ENCODE measurements at places on chromosomes 3 and 15. TPM values are rescaled to one million over a fixed set of nuclear protein-coding genes. Genes with fewer than 3 reads are reported as not detected.

SCAMP5 gene
- 0.33 TPM for total RNA-seq

MRPL46 gene
- 28.7 TPM for total RNA-seq

SCN11A gene
- 0.08 TPM for total RNA-seq

- H3K27me3 ChIP-seq = no peaks in the 10 kb centered on the region
- no peak overlapping the region for H3K4me3 ChIP-seq
- H3K4me1 ChIP-seq = no peaks in the 10 kb centered on the region
- no peak overlapping the region for H3K27ac ChIP-seq
Observed at GRCh38 chr3:159443266-159443665, 545.4 kb upstream of the IL12A start.

TRIM42 gene
- total RNA-seq = not detected

NEDD4 gene
- 4.2 TPM for total RNA-seq

- H3K36me3 ChIP-seq = peaks cover 11% of the 10 kb centered on the region
- H3K27me3 ChIP-seq = no peaks in the 10 kb centered on the region
- no peaks in the 10 kb centered on the region for H3K4me1 ChIP-seq
- H3K4me3 ChIP-seq = no peak overlapping the region
Observed at GRCh38 chr3:142481196-142481595, 33.4 kb upstream of the XRN1 start.

GRCh38 chr15:29324746-29325145 lies 55.1 kb upstream of the NSMCE3 start:
- H3K36me3 ChIP-seq = no peaks in the 10 kb centered on the region
- no peak overlapping the region for H3K4me3 ChIP-seq
- DNase-seq = no peak
- no peaks in the 10 kb centered on the region for H3K27me3 ChIP-seq
- H3K4me1 ChIP-seq = no peaks in the 10 kb centered on the region

DNA sequence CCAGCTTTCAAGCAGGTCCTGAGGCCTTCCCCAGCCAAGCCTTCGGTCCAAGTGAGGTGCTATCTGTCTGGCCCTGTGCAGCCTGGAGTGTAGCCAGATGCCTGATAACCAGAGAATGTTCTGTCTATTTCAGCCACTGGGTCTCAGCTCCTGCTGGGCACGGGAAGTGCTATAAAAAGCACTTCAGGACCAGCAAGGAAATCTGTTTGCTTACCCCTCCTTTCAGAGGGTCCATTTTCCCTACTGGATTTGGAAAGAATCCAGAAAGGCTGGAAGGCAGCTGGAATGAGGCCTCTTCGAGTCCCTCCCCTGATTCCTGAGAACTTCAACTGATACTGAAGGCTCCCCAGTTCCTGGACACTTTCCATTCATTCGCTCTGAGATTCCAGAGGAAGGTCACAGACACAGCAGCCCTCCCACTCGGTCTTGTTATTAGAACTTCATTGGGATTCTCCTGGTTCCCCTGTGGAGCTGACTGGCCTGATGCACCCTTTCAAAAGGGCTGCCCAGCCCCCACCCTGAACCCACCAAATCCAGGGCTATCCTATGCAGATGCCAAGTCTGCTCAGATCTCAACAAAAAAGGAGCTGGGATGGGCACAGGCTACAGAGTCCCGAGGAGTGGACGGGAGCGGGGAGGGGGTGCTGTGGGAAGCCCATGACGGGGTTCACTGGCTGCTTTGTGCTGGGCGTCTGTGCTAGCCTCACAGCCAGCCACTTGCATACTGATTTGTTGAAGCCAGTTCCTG lies 70.4 kb downstream of the UMPS start:
- no peak for DNase-seq
- H3K4me3 ChIP-seq = no peak overlapping the region
- no peak overlapping the region for H3K27ac ChIP-seq
- H3K4me1 ChIP-seq = no peaks in the 10 kb centered on the region
- no peaks in the 10 kb centered on the region for H3K36me3 ChIP-seq
- H3K27me3 ChIP-seq = no peaks in the 10 kb centered on the region

DNA sequence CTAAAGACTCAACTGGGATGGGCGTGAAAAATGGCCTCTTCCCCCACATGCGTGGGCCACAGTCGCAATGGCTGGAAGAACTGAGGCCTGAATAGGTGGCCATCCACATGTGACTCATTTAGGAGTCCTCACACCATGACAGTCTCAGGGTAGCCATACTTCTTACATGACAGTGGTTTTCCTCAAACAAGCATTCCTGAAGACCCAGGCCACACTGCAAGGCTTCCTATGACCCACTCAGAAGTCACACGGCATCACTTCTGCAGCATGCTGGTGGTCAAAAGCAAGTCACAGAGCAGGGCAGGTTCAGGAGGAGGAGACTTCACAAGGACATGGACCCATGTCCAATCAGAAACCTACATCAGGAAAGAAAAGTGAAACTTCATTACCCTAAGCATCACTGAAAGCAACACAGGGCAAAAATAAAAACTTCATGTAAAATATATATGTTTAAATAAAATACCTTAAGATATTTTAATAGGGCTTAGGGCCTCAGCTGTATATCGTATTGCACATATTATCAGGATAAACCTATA lies 257.1 kb downstream of the OPA1 start:
- no peaks in the 10 kb centered on the region for H3K4me1 ChIP-seq
- no peak overlapping the region for H3K4me3 ChIP-seq
- no peak overlapping the region for H3K27ac ChIP-seq
- no peaks in the 10 kb centered on the region for H3K36me3 ChIP-seq

DNA sequence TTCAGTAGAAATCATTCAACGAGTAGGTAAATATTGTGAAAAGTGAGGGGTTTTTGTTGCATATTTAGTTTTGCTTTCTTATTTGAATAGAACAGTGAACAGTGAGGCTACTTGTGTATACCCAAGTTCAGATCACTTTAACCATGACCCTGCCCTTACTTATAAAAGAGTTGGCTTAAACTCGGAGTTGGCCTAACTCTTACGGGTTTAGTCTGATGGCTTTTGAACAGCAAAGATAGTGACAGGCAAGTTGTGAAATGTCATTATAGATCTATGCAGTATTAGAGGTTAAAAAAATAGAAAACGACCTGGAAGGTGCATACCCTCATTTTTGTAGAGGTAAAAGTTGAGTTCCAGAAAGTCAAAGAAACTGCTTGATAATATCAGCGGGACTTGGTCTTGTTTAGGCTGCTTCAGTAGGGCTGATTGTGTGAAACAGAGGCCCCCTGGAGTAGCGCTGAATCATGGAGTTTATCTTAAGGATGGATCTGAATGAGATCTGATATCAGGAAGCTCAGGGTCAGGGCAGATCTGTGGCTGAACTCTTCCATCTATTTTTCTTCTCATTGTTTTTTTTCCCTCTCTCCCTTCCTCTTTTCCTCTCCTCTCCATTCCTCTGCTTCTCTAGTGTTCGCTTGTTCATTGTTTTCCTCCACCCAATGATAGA lies 359.8 kb downstream of the LPP start:
- no peaks in the 10 kb centered on the region for H3K36me3 ChIP-seq
- no peaks in the 10 kb centered on the region for H3K27me3 ChIP-seq
- H3K4me1 ChIP-seq = no peaks in the 10 kb centered on the region
- no peak overlapping the region for H3K27ac ChIP-seq

GRCh38 chr15:77075528-77075927 lies 4.6 kb upstream of the TSPAN3 start:
- no peak for DNase-seq
- H3K4me3 ChIP-seq = no peak overlapping the region
- H3K36me3 ChIP-seq = no peaks in the 10 kb centered on the region
- H3K27ac ChIP-seq = no peak overlapping the region

GRCh38 chr3:102195198-102195948 lies 239.4 kb upstream of the ZPLD1 start:
- no peak for DNase-seq
- no peaks in the 10 kb centered on the region for H3K4me1 ChIP-seq
- no peak overlapping the region for H3K4me3 ChIP-seq
- H3K27me3 ChIP-seq = no peaks in the 10 kb centered on the region

GRCh38 chr15:40420071-40420713 lies 14.6 kb downstream of the IVD start:
- no peaks in the 10 kb centered on the region for H3K36me3 ChIP-seq
- H3K4me3 ChIP-seq = no peak overlapping the region
- no peak for DNase-seq
- peaks cover 8% of the 10 kb centered on the region for H3K4me1 ChIP-seq

DNA sequence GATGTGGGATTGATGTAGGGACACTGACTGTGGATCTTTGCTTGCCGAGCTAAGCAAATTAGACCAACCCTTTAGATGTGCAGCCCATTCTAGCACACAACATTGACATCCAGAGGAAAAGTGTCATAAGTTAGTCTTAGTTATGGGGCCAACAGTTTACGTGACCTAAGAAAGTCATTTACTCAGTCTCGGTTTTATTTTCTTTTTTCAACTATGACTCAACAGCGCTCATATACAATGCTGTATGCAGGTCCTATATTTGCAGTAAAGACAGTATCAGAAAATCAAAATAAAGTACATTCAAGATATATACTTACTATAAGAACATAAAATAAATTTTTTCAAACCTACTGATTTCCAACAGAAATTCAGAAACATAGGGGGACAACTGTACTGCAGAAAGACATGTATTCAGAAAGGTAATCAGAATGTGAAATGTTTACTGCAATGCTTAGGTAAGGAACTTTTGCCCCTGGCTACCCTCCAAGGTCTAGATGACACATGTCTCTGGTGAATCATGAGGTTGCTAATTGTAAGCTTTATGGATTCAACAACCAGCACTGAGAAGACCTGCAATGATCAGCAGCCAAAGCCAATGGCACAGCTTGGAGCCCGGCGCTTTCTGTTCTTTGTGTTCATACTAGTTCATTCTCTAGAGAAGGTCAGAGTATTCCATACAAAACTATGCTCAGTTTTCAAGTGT lies 317.5 kb upstream of the CNTN6 start:
- no peaks in the 10 kb centered on the region for H3K36me3 ChIP-seq
- no peak overlapping the region for H3K27ac ChIP-seq
- H3K4me3 ChIP-seq = no peak overlapping the region
- H3K4me1 ChIP-seq = no peaks in the 10 kb centered on the region
- DNase-seq = no peak

DNA sequence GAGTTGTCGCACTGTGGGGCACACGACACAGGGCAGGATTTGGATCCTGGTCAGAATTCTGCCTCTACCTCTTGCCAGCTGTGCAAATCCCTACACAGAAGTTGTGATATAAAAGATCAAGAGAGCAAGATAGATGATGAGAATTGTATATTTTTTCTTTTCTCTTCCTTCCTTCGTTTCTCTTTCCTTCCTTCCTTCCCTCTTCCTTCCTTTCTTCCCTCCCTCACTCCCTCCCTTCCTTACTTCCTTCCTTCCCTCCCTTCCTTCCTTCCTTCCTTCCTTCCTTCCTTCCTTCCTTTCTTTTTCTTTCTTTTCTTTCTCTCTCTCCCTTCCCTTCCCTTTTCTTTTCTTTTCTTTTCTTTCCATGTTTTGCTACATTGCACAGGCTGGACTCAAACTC lies 12.0 kb upstream of the AHSG start:
- H3K36me3 ChIP-seq = no peaks in the 10 kb centered on the region
- no peak overlapping the region for H3K4me3 ChIP-seq
- no peak overlapping the region for H3K27ac ChIP-seq
- DNase-seq = no peak

DNA sequence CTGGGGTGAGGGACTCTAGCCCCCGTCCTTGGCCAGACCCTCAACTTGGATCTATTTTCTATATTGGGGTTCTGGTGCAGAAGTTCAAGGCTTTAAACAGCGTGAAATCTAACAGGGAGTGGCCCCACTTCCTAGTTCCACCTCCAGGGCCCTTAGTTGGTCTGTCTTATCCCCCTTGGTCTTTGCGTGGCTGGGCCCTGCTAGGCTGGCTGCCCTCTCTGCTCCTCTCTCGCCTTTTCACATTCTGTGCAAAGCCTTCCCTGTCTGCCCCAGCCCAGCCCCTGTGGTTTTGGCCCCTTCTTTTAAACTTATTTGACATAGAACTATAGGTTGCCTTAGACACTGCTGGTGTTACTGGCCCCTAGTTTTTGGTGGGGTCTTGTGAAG lies 5.6 kb downstream of the PPCDC start:
- no peak for DNase-seq
- peaks cover 7% of the 10 kb centered on the region for H3K36me3 ChIP-seq
- H3K4me1 ChIP-seq = peaks cover 21% of the 10 kb centered on the region
- H3K27ac ChIP-seq = no peak overlapping the region

RBP2 gene
- total RNA-seq = not detected

DNA sequence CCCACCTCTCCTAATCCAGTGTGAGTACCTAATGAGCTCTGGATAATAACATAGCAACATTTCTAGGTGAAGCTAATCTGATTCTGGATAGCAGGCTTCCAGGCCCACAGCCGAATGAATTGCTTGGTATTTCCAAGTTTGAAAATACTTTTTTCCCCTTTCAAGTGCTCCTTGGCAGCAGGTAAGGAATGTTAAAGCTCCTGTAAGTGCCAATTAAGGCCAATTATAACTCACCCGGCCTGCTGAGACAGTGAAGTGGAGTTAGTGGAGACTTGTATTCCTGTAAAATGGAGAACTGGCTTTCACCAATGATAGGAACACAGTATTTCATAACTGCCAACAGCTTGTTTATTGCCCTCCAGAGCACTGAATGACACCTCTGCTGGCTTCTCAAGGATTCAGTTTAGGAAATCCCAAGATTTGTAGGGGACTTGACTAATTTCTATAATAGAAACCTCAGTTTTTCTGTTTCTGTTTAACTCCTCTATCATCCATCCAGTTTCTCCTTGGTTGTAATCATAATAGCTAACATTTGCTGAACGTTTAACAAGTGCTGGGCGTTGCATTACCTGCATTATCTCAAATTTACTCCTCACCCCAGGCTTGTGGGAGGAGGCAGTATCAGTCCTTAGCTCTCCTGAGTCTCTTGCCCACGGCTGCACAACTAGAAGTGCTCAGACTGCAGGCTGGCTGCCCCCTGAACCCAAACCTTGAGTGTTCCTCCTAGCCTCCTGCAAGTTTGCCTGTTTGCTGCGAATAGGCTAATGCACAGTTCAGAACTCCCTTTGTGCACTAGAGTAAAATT lies 52.7 kb upstream of the SCAANT1 start:
- no peaks in the 10 kb centered on the region for H3K36me3 ChIP-seq
- no peaks in the 10 kb centered on the region for H3K27me3 ChIP-seq
- no peak overlapping the region for H3K4me3 ChIP-seq
- peaks cover 47% of the 10 kb centered on the region for H3K4me1 ChIP-seq

TUSC7 gene
- total RNA-seq = not detected

HESX1 gene
- not detected for total RNA-seq

OXNAD1 gene
- 84.7 TPM for total RNA-seq

EPHB3 gene
- 0.29 TPM for total RNA-seq

DNA sequence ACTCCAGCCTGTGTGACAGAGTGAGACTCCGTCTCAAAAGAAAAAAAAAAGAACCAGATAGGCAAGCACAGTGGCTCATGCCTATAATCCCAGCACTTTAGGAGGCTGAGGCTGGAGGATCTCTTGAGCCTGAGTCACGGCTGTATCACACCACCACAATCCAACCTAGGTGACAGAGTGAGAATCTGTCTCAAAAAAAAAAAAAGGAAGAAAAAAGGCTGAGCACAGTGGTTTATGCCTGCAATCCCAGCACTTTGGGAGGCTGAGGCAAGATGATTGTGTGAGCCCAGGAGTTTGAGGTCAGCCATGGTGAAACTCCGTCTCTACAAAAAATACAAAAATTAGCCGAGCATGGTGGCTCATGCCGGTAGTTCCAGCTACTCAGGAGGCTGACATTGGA lies 5.6 kb upstream of the NICN1 start:
- no peak overlapping the region for H3K4me3 ChIP-seq
- H3K36me3 ChIP-seq = no peaks in the 10 kb centered on the region
- no peaks in the 10 kb centered on the region for H3K27me3 ChIP-seq
- DNase-seq = no peak

TPRG1 gene
- total RNA-seq = 52.5 TPM

- H3K27me3 ChIP-seq = no peaks in the 10 kb centered on the region
- DNase-seq = no peak
- no peak overlapping the region for H3K27ac ChIP-seq
- no peak overlapping the region for H3K4me3 ChIP-seq
Observed at GRCh38 chr3:55749036-55749435, 261.9 kb upstream of the WNT5A start.
